ENCODE measurements at places on chromosomes 3 and 15.

- DNase-seq: no peak
Observed at GRCh38 chr15:70101459-70102113, 3.9 kb upstream of the TLE3 start.

DNA sequence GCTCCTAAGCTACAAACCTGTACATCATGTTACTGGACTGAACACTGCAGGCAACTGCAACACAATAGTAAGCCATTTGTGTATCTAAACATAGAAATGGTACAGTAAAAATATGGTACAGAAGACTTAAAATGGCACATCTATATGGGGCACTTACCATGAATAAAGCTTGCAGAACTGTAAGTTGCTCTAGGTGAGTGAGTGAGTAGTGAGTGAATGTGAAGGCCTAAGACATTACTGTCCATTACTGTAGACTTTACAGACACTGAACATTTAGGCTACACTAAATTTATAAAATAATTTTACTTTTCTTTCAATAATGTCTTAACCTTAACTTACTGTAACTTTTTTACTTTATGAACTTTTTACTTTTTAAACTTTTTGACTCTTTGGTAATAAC, 76.2 kb downstream of the STAG1 start:
- no peak for DNase-seq

DNA sequence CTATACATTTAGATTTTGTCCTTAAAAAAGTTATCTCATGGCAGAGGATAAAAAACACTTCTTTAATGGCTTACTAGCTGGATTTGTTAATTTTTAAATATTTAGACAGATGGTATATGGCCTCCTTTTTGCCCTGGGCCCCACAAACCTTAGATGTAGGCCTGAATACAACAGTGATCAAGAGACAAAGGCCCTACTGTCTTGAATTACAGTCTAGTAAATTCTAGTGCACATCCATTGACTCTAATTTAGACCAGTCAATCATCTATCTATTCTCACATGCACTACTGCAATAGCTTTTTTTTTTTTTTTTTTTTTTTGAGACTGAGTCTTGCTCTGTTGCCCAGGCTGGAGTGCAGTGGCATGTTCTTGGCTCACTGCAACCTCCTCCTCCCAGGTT, 452.8 kb downstream of the FHIT start:
- DNase-seq: no peak

- DNase-seq: no peak
Observed at GRCh38 chr3:69320871-69321271, 65.0 kb downstream of the FRMD4B start.

- DNase-seq: no peak
Observed at GRCh38 chr3:29937185-29937584, 656.3 kb downstream of the RBMS3 start.
